ENCODE measurements at places on chromosomes 12 and 14. TPM values are rescaled to one million over a fixed set of nuclear protein-coding genes. Genes with fewer than 3 reads are reported as not detected.
A peak's percentile ranks its signal among the peaks of the same experiment; 100 is the strongest.

SERPINA1 gene
- 22.1 TPM for total RNA-seq

CCDC177 gene
- total RNA-seq = not detected

TWF1 gene
- 19.4 TPM for total RNA-seq

PHETA1 gene
- 2.2 TPM for total RNA-seq

TGM1 gene
- 4.5 TPM for total RNA-seq

SRP54 gene
- 87.7 TPM for total RNA-seq

TAS2R50 gene
- not detected for total RNA-seq

NR4A1 gene
- total RNA-seq = 64.2 TPM

FAM90A1 gene
- 0.41 TPM for total RNA-seq

DNA sequence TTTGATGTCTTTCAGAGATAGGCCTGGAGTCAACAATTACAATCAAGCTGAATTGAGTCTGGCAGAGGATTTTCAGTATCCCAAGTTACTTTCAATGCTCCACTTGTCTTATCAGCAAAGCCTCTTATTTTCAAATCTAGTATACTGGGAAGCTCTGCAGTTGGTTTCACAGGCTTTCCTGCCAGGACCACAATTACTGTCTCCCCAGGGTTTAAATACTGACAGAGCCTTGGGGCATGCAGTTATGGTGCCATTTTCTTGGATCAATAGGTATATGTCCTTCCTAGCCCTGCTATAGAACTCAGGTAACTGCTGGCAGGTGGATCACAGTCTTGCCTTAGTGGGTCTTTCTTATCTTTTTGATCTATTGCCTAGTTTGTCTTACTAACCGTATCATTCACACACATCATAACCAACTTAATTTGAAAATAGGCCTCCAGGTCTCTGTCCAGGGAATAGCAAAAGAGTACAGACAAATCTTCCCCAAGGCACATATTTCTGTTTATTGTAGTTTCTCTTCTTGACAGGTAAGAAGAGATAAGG lies 22.4 kb upstream of the RNU6-8 start:
- H3K4me1 ChIP-seq = no peaks in the 10 kb centered on the region
- no peak for DNase-seq
- H3K27ac ChIP-seq = no peak overlapping the region
- H3K4me3 ChIP-seq = no peak overlapping the region

DNA sequence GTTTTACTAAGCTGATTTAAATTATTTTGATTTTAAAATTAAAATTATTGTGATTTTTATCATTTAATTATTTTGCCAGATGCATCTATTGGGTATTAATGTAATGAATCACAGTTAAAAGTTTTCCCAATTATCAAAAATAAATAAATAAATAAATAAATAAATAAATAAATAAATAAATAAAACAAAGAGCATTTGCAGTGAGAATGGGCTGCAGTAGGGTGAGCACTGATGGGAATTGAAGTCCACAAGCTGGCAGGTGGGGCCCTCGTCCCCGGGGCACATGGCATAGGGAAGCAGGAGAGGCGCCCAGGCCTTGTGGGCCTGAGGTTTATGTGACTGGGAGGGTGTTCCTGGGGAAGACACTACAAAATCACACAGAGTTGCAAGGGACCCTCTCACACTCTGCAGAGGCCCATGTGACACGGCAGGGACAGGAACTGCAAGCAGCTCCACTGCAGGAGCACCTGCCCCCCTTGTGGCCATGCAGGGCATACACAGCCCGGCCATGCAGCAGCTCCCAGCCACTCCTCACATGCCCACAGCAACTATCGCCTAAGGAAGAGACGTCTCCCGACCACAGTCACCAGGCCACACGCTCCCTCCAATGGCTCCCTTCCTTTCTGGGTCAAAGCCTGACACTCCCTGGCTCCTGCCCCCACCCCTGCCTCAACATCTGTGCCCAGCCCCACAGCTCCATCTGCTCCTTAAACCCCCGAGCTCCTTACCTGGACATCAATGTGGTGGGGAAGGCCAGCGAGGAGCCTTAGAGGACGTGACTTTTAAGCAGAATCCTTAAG lies 256.3 kb upstream of the SFSWAP start:
- H3K4me1 ChIP-seq = no peaks in the 10 kb centered on the region
- peak; percentile 56 for DNase-seq
- no peak overlapping the region for H3K27ac ChIP-seq
- no peaks in the 10 kb centered on the region for H3K36me3 ChIP-seq

DNA sequence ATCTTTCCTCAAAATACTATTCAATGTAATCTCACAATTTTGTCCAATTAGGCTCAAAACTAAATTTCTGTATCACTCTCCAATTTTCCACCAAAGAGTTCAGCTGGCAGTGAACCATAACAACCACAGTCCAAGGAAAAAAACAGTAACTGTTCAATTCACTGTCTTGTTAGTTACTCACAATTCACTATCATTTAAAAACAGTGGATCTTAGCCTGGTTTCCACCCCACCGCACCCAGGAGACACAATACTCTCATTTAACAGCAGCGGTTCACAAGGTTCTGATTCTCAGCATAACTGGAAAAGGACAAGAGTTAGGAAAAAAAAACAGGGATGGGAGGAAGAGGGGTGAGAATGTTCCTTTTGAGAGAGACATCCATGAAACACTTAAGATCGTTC lies 40.5 kb downstream of the MED13L start:
- H3K27ac ChIP-seq = peak overlapping the region; percentile 74
- H3K36me3 ChIP-seq = peaks cover 1% of the 10 kb centered on the region
- H3K4me1 ChIP-seq = peaks cover 26% of the 10 kb centered on the region
- no peak overlapping the region for H3K4me3 ChIP-seq
- no peaks in the 10 kb centered on the region for H3K27me3 ChIP-seq
- no peak for DNase-seq

DNA sequence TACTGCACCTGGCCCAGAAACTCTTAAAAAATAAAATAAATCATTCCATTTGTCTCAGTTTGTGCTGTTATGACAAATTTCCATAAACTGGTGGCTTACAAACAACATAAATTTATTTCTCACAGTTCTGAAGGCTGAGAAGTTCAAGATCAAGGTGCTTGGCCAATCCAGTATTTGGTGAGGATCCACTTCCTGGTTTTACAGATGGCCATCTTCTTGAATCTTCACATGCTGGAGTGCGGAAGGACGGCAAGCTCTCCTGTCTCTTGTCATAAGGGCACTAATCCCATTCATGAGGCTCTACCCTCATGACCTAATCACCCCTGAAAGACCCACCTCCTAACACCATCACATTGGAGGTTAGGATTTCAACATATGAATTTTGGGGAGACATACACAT lies 29.9 kb upstream of the MYBPC1 start:
- H3K36me3 ChIP-seq = no peaks in the 10 kb centered on the region
- no peak overlapping the region for H3K4me3 ChIP-seq
- H3K27me3 ChIP-seq = peaks cover 10% of the 10 kb centered on the region
- peaks cover 4% of the 10 kb centered on the region for H3K4me1 ChIP-seq
- no peak for DNase-seq

GRCh38 chr12:116677202-116677661 lies 60.6 kb downstream of the SPRING1 start:
- H3K27me3 ChIP-seq = no peaks in the 10 kb centered on the region
- DNase-seq = no peak
- H3K4me3 ChIP-seq = no peak overlapping the region
- H3K27ac ChIP-seq = no peak overlapping the region
- no peaks in the 10 kb centered on the region for H3K36me3 ChIP-seq

- no peak overlapping the region for H3K27ac ChIP-seq
- DNase-seq = no peak
- H3K27me3 ChIP-seq = no peaks in the 10 kb centered on the region
- no peaks in the 10 kb centered on the region for H3K4me1 ChIP-seq
Observed at GRCh38 chr12:116426391-116427136, 132.6 kb upstream of the MAP1LC3B2 start.

DNA sequence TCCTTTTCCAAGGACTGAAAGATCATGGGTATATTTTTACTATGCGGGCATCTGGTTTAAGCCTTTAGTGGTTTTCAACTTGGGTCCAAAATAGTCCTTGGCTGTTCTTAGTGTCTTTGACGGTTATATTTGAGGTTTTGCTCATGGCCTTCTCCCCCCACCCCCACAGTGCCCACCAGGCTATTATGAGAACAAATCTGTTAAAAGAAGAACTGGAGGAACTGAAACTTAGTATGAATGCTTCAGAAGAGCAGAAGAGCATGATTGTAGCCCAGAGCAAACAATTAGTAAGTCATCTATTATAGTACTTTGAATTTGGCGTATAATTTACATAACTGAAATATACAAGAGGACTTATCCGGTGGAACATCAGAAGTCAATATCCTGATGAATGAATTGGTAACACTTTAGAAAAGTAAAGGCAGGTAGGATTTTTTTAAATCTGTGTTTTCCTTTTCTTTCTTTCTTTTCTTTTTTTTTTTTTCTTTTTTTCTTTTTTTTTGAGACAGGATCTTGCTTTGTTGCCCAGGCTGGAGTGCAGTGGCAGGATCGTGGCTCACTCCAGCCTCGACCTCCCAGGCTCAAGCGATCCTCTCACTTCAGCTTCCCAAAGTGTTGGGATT lies 71.8 kb upstream of the BCAT1 start:
- no peak overlapping the region for H3K4me3 ChIP-seq
- no peaks in the 10 kb centered on the region for H3K4me1 ChIP-seq
- peaks cover 6% of the 10 kb centered on the region for H3K27me3 ChIP-seq
- H3K27ac ChIP-seq = no peak overlapping the region
- DNase-seq = no peak

- DNase-seq = no peak
- no peaks in the 10 kb centered on the region for H3K4me1 ChIP-seq
- no peaks in the 10 kb centered on the region for H3K36me3 ChIP-seq
- H3K27me3 ChIP-seq = peaks cover 2% of the 10 kb centered on the region
- no peak overlapping the region for H3K4me3 ChIP-seq
- H3K27ac ChIP-seq = no peak overlapping the region
Observed at GRCh38 chr14:96086032-96086431, 46.9 kb downstream of the C14orf132 start.

- peaks cover 2% of the 10 kb centered on the region for H3K27me3 ChIP-seq
- H3K27ac ChIP-seq = no peak overlapping the region
- no peaks in the 10 kb centered on the region for H3K36me3 ChIP-seq
- H3K4me1 ChIP-seq = no peaks in the 10 kb centered on the region
Observed at GRCh38 chr12:130521375-130522124, 183.9 kb downstream of the PIWIL1 start.

- H3K27ac ChIP-seq = no peak overlapping the region
- no peaks in the 10 kb centered on the region for H3K4me1 ChIP-seq
- no peak overlapping the region for H3K4me3 ChIP-seq
- H3K36me3 ChIP-seq = no peaks in the 10 kb centered on the region
- DNase-seq = no peak
Observed at GRCh38 chr12:85641796-85642195, 194.4 kb downstream of the RASSF9 start.

GRCh38 chr14:89572596-89573398 lies 155.8 kb upstream of the FOXN3 start:
- H3K4me3 ChIP-seq = no peak overlapping the region
- no peak for DNase-seq
- H3K27ac ChIP-seq = no peak overlapping the region
- peaks cover 28% of the 10 kb centered on the region for H3K4me1 ChIP-seq

DNA sequence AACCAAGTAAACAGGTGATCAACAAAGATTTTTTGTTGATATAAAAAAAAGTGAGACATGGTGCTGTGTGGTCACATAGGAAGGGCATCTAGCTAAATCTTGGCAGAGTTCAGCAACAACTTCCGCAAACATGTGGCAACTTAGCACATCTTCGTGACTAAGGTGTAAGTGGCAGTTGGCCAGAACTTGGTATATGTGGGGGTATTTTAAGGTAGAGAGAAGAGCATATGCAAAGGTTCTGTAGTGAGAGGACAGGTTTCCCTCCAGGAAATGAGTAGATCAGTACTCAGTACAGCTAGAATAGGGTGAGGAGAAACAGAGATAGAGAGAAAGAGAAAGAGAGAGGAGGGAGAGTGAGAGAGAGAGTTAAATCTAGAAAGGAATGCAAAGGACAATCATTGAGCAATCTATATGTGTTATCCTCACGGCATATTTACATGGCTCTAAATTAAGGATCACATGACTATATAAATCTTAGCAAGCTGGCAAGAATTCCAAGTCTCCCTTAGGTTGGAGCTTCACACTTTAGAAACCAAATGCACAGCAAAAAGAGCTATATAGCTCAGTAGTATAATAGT lies 227.7 kb upstream of the HMGA2 start:
- no peak overlapping the region for H3K27ac ChIP-seq
- no peak for DNase-seq
- no peaks in the 10 kb centered on the region for H3K36me3 ChIP-seq
- H3K27me3 ChIP-seq = peaks cover 4% of the 10 kb centered on the region

GRCh38 chr12:9649532-9649940 lies 20.0 kb upstream of the CLEC2D start:
- peaks cover 77% of the 10 kb centered on the region for H3K36me3 ChIP-seq
- peak; percentile 46 for DNase-seq
- H3K4me1 ChIP-seq = peaks cover 51% of the 10 kb centered on the region
- peaks cover 2% of the 10 kb centered on the region for H3K27me3 ChIP-seq
- H3K4me3 ChIP-seq = peak overlapping the region; percentile 85
- H3K27ac ChIP-seq = peak overlapping the region; percentile 97

GRCh38 chr12:7139200-7139599 lies 9.0 kb downstream of the CLSTN3 start:
- H3K27ac ChIP-seq = no peak overlapping the region
- peaks cover 6% of the 10 kb centered on the region for H3K4me1 ChIP-seq
- no peak for DNase-seq
- no peaks in the 10 kb centered on the region for H3K27me3 ChIP-seq

- H3K4me1 ChIP-seq = peaks cover 83% of the 10 kb centered on the region
- peak overlapping the region; percentile 59 for H3K4me3 ChIP-seq
- H3K36me3 ChIP-seq = peaks cover 6% of the 10 kb centered on the region
- peaks cover 1% of the 10 kb centered on the region for H3K27me3 ChIP-seq
Observed at GRCh38 chr12:75482646-75483045, 2.1 kb downstream of the GLIPR1 start.

Data from activated CD4-positive, alpha-beta memory T cell treated with anti-CD3 and anti-CD28 coated beads for 36 hours (primary cell).